Cardiac ventricle fibroblast (primary cell): ENCODE measurements at places on chromosomes 2 and 18. TPM values are rescaled to one million over a fixed set of nuclear protein-coding genes. Genes with fewer than 3 reads are reported as not detected.

MRPS5 gene
- total RNA-seq = 23.0 and 23.9 TPM in 2 replicates

ORC4 gene
- total RNA-seq = 20.5 and 30.0 TPM in 2 replicates

CABLES1 gene
- total RNA-seq = 8.8 and 9.4 TPM in 2 replicates

TCF4 gene
- 58.9 and 94.2 TPM in 2 replicates for total RNA-seq

CTIF gene
- 25.0 and 27.0 TPM in 2 replicates for total RNA-seq

TTN gene
- 0.05 and 0.06 TPM in 2 replicates for total RNA-seq

SERPINB12 gene
- total RNA-seq = not detected in 2 replicates

ABCG5 gene
- not detected in 2 replicates for total RNA-seq

CD302 gene
- 55.3 and 56.9 TPM in 2 replicates for total RNA-seq

ZNF532 gene
- 46.1 and 49.9 TPM in 2 replicates for total RNA-seq

CASP8 gene
- 13.3 and 13.9 TPM in 2 replicates for total RNA-seq

SERPINB3 gene
- not detected in 2 replicates for total RNA-seq

DNAH6 gene
- 0.10 TPM in 1 of 2 replicates, not detected in the other for total RNA-seq

SP5 gene
- total RNA-seq = not detected in 2 replicates

DNAJC5G gene
- not detected in 2 replicates for total RNA-seq

SLC66A2 gene
- total RNA-seq = 32.1 and 33.3 TPM in 2 replicates

RNF125 gene
- 0.75 and 1.3 TPM in 2 replicates for total RNA-seq

UNC50 gene
- 35.8 and 38.3 TPM in 2 replicates for total RNA-seq

STARD6 gene
- not detected in 2 replicates for total RNA-seq

C18orf32 gene
- total RNA-seq = 18.0 and 26.3 TPM in 2 replicates

RPL31 gene
- total RNA-seq = 1,179 and 1,375 TPM in 2 replicates

ALK gene
- total RNA-seq = not detected in 2 replicates

CD28 gene
- total RNA-seq = not detected in 2 replicates

SULT1C4 gene
- total RNA-seq = not detected in 2 replicates

PRKAG3 gene
- total RNA-seq = 0.19 TPM in 1 of 2 replicates, not detected in the other

FEV gene
- not detected in 2 replicates for total RNA-seq

SPAST gene
- 13.9 and 15.8 TPM in 2 replicates for total RNA-seq

ADNP2 gene
- 8.0 and 10.1 TPM in 2 replicates for total RNA-seq

NYAP2 gene
- total RNA-seq = not detected in 2 replicates

SCN3A gene
- total RNA-seq = not detected in 2 replicates

DPP4 gene
- 101 and 106 TPM in 2 replicates for total RNA-seq

C2orf78 gene
- not detected in 2 replicates for total RNA-seq

SIX3 gene
- total RNA-seq = not detected in 2 replicates

MMADHC gene
- 77.8 and 83.8 TPM in 2 replicates for total RNA-seq

PLGLB2 gene
- 0.68 and 0.69 TPM in 2 replicates for total RNA-seq

RNASEH1 gene
- 16.5 and 19.3 TPM in 2 replicates for total RNA-seq

ERBB4 gene
- total RNA-seq = not detected in 2 replicates

PIGN gene
- 26.2 and 27.3 TPM in 2 replicates for total RNA-seq

TMEM37 gene
- total RNA-seq = 1.6 and 2.9 TPM in 2 replicates

L3MBTL4 gene
- not detected in 2 replicates for total RNA-seq

CAPN13 gene
- not detected in 2 replicates for total RNA-seq

FAM110C gene
- not detected in 2 replicates for total RNA-seq

ACKR3 gene
- 7.8 and 8.6 TPM in 2 replicates for total RNA-seq

SALL3 gene
- total RNA-seq = 0.44 and 0.62 TPM in 2 replicates

DSC1 gene
- total RNA-seq = not detected in 2 replicates

CKAP2L gene
- total RNA-seq = 0.81 and 1.9 TPM in 2 replicates
